ENCODE measurements at places on chromosomes 16 and 17. TPM values are rescaled to one million over a fixed set of nuclear protein-coding genes. Genes with fewer than 3 reads are reported as not detected.

Gene SCNN1G
- total RNA-seq, result not detected

Gene SULT1A2
- total RNA-seq, result not detected

Gene TBC1D3D
- total RNA-seq, result not detected

Gene HOXB9
- not detected for total RNA-seq

Gene AURKB
- total RNA-seq, result 1.3 TPM

Gene TBC1D26
- 1.5 TPM for total RNA-seq

Gene PPL
- 239 TPM for total RNA-seq

Gene HOXB2
- total RNA-seq, result 12.3 TPM

Gene SPATA22
- total RNA-seq, result 2.6 TPM

Gene HIC1
- total RNA-seq, result 3.6 TPM

Gene TM4SF5
- total RNA-seq, result not detected

Gene BEAN1
- total RNA-seq, result 0.88 TPM

Gene SLC2A4
- 17.8 TPM for total RNA-seq

Gene PIPOX
- total RNA-seq, result 0.98 TPM

Gene DPEP3
- total RNA-seq, result not detected

Gene MYL11
- total RNA-seq, result not detected

Gene CD300C
- total RNA-seq, result 1.7 TPM

Gene KRTAP2-3
- not detected for total RNA-seq

Gene HYDIN
- 0.44 TPM for total RNA-seq

Gene KRTAP4-4
- not detected for total RNA-seq

Gene SDK2
- 0.49 TPM for total RNA-seq

Gene PYY
- total RNA-seq, result not detected

Gene ACSM2A
- total RNA-seq, result not detected

Gene CLDN9
- total RNA-seq, result not detected

Measured in subcutaneous adipose tissue (tissue), 4 donors.